ENCODE measurements at places on chromosomes 13 and 19.

GRCh38 chr13:50446611-50447010 is 396.9 kb downstream of the DLEU7 start:
- DNase-seq: no peak

- DNase-seq: peak; percentile 85
Measured at GRCh38 chr19:41324921-41325639, 15.1 kb downstream of the CCDC97 start.

- no peak for DNase-seq
Measured at GRCh38 chr19:7987114-7987768, 18.2 kb downstream of the ELAVL1 start.

DNA sequence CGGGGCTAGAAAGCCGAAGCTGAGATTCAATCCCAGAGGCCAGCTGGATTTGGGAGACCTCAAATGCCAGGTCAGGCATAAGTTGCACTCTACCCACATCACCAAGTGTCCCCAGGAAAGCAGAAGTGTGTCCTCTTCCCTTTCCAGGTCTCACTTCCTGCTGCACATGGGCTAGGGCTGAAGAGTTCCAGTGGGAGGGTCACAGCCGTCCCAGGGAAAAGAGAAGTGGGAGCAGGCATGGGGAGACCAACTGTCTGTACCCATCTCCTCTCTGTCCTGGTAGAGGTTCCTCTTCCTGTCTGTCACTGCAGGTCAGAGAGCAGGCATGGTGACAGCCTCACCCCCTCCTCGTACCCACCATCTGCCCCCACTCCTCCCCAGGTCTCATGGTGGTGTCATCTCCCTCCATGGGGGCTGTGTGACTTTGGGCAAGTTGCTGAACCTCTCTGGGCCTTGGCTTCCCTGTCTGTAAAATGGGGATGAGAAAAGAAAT is 14.8 kb downstream of the AXL start:
- no peak for DNase-seq

DNA sequence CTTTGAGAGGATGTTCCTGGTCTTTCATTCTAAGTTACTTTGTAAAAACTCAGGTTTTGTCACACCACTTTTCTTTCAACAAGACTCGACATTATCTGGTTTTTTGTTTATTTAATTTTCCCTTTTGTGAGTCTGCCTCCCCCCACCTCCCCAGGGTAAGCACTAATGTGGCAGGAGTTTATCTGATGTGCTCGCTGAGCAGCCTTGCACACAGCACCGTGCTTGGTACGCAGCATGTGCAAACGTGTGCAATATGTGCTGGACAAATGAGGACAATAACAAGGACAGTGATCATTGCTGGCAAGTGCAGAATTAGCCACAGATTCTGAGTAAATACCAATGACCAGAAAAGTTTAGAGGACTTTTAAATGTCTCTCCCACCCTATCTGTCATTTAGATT is 391.4 kb downstream of the IRS2 start:
- no peak for DNase-seq

GRCh38 chr19:9986787-9987281 is 23.5 kb downstream of the COL5A3 start:
- DNase-seq: no peak

- no peak for DNase-seq
Measured at GRCh38 chr19:7366701-7367420, 18.1 kb downstream of the ARHGEF18 start.

DNA sequence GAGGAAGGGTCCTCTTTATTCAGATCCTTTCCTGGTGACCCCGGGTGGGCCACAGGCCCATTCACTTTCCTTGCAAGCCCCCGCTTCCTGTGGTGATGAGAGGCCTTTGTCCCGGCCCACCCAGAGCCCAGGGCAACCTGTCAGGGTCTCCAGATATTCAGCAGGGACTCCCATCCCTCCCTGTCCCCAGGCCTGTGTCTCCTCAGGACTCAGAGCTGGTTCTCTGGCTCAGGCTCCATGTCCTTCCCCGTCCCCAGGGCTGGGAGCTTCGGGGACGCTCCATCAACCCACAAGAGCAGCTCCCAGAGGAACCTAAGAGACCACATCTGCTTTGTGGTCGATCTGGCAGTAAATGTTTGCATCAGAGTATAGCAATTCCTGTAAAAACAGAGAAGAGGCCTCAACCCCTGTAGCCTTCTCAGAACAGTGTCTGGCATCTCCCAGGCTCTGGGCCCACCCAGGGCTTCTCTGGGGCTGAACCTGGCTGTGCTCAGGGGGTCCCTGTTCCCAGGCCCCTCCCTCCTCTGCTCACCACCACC is 7.8 kb downstream of the CEACAM4 start:
- DNase-seq: no peak

DNA sequence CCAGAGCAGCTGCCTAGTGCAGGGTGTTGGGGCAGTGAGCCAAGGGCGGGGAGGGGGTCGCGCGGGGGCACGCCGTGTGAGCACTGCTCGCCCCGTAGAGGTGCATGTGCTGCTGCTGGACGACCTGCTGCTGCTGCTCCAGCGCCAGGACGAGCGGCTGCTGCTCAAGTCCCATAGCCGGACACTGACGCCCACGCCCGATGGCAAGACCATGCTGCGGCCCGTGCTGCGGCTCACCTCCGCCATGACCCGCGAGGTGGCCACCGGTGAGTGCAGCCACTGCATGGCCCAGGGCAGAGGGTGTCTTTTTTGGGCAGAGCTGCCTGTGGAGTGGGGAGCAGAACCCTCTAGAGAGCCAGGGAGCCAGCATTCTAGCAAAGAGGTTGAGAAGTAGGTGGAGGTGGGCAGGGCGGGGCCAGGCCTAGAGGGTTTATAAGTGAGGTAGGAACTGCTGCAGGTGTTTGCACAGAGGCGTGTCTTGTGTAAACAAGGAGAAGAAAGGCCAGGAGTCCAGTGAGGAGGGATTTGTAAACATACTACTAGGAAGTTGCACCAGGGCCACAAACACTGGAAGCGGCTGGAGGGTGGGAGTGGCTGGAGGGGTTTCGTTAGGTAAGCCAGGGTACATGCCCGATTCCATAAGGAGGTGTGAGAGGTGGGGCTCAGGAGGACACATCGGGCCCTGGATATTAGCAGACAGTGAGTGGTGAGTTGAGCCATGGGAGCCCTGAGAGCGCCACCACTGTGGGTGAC is 21.3 kb downstream of the ARHGEF1 start:
- DNase-seq: no peak

DNA sequence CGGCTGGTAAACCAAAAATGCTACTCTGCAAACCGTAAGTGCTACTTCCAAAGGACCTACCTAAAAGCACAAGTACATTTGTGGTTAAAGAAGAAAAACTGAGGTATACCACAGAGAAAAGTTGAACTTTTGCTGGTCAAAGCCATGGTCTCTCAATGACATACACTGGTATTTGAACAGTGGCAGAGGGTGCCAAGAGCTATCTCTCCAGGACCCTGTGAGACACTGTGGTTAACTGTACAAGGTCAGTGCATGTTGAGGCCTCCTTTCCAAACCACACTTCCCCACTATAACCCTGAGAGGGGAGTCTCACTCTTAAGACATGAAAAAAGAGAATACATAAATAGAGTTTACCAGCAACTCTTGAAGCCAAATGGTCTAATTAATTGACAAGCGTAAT is 49.5 kb downstream of the COL4A1 start:
- no peak for DNase-seq
